Colonic mucosa (tissue), 4 donors: ENCODE measurements at places on chromosomes 1 and 21. TPM values are rescaled to one million over a fixed set of nuclear protein-coding genes. Genes with fewer than 3 reads are reported as not detected.

GRCh38 chr1:210445931-210446330 lies 117.2 kb downstream of the HHAT start:
- no peak overlapping the region for H3K27ac ChIP-seq
- H3K4me1 ChIP-seq, result no peaks in the 10 kb centered on the region
- H3K36me3 ChIP-seq, result no peaks in the 10 kb centered on the region
- DNase-seq, result no peak

DNA sequence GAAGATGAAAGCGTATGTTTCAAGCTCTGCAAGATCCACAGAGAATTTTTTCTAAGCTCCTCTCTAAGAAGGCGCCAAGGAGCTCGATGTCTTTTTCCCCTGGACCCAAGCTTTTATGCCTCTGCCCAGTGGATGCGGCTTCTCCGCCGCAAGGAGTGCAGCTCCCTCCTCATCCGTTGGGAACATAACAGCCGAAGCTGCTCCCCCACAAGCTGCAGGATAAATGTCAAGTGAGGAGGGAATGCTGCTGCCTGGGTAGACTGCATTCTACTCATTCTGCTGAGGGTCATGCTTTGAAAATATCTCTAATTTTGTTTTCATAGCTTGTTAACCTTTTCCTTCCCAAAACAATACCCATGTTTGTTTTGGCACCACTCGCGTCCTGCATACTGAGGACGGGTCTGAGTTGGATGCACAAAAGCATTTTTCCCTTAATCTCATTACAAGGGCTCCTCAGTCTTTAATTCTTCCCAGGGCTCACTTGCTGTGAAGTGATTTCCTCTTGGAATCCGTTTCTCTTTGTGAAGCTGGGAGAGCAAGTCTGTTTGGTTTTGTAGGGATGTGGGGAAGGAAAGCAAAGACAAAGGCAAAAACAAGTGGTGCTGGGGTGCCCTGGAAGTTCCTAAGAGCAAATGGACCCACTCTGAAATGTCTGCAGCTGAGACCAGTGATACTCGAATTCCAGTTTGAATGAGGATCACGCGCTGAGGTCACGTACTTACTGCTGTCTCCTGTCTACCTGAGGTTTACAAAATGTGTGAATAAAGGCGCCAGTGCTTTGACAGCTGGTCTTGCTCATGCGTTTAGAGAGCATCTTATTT lies 134.0 kb upstream of the IRF2BP2 start:
- H3K4me1 ChIP-seq, result no peaks in the 10 kb centered on the region
- no peak for DNase-seq
- H3K36me3 ChIP-seq, result no peaks in the 10 kb centered on the region
- H3K27ac ChIP-seq, result no peak overlapping the region
- H3K27me3 ChIP-seq, result no peaks in the 10 kb centered on the region

Gene PLPPR5
- total RNA-seq, result 0.16 TPM

Gene RNF207
- total RNA-seq, result 19.4 TPM
